Lung (tissue), 17 donors: ENCODE measurements at places on chromosomes 16 and 17. TPM values are rescaled to one million over a fixed set of nuclear protein-coding genes. Genes with fewer than 3 reads are reported as not detected.

The PRR35 gene
- not detected for polyA plus RNA-seq

The MT1M gene
- 35.2 TPM for polyA plus RNA-seq

The HOXB7 gene
- 3.3 TPM for polyA plus RNA-seq

The PRR14 gene
- 63.2 TPM for polyA plus RNA-seq

The PYY gene
- 0.05 TPM for polyA plus RNA-seq

The C16orf86 gene
- 4.4 TPM for polyA plus RNA-seq

The BEAN1 gene
- polyA plus RNA-seq: 0.16 TPM

The CA7 gene
- not detected for polyA plus RNA-seq

The SDR42E2 gene
- polyA plus RNA-seq: 0.10 TPM

The CRK gene
- polyA plus RNA-seq: 29.3 TPM

The CCL5 gene
- 14.5 TPM for polyA plus RNA-seq

The FBXW10 gene
- polyA plus RNA-seq: 0.35 TPM

The CDK3 gene
- 7.3 TPM for polyA plus RNA-seq

The ODAD4 gene
- polyA plus RNA-seq: 6.0 TPM

The SEBOX gene
- not detected for polyA plus RNA-seq

The CNGB1 gene
- 0.21 TPM for polyA plus RNA-seq

The UTP4 gene
- polyA plus RNA-seq: 30.5 TPM

The RNF112 gene
- 3.6 TPM for polyA plus RNA-seq

The CRYM gene
- 11.9 TPM for polyA plus RNA-seq

The SBK1 gene
- polyA plus RNA-seq: 1.8 TPM

The SPN gene
- polyA plus RNA-seq: 14.4 TPM

The CRYBA1 gene
- polyA plus RNA-seq: not detected

The CEMP1 gene
- polyA plus RNA-seq: 1.1 TPM

The CACNG4 gene
- 9.4 TPM for polyA plus RNA-seq

The TBC1D3G gene
- not detected for polyA plus RNA-seq

The PTX4 gene
- polyA plus RNA-seq: 0.02 TPM

The CCDC154 gene
- 4.5 TPM for polyA plus RNA-seq

The PDE6G gene
- 2.1 TPM for polyA plus RNA-seq

The UMOD gene
- polyA plus RNA-seq: not detected

The HSF5 gene
- 0.02 TPM for polyA plus RNA-seq

The KRTAP1-1 gene
- polyA plus RNA-seq: not detected

The SNX20 gene
- polyA plus RNA-seq: 14.9 TPM
